ENCODE measurements at places on chromosomes 2 and 18. TPM values are rescaled to one million over a fixed set of nuclear protein-coding genes. Genes with fewer than 3 reads are reported as not detected.

The ELOA2 gene
- not detected for total RNA-seq

The POTEE gene
- total RNA-seq: 0.14 TPM

The EFHD1 gene
- 50.3 TPM for total RNA-seq

The TMEM169 gene
- not detected for total RNA-seq

The TPO gene
- total RNA-seq: not detected

The OR6B2 gene
- total RNA-seq: not detected

The UGT1A5 gene
- total RNA-seq: not detected

The ALKAL2 gene
- total RNA-seq: 33.1 TPM

The NEB gene
- 1.4 TPM for total RNA-seq

The IL1RN gene
- not detected for total RNA-seq

The SERPINB11 gene
- total RNA-seq: not detected

GRCh38 chr2:10269711-10270610 is 32.7 kb upstream of the HPCAL1 start:
- DNase-seq: no peak

- no peak for DNase-seq
Observed at GRCh38 chr18:34999756-35000289, 41.4 kb upstream of the MAPRE2 start.

GRCh38 chr2:222318712-222319585 is 20.2 kb upstream of the PAX3 start:
- peak; percentile 58 for DNase-seq

- no peak for DNase-seq
Observed at GRCh38 chr2:58047373-58047935, 848 bp downstream of the VRK2 start.

DNA sequence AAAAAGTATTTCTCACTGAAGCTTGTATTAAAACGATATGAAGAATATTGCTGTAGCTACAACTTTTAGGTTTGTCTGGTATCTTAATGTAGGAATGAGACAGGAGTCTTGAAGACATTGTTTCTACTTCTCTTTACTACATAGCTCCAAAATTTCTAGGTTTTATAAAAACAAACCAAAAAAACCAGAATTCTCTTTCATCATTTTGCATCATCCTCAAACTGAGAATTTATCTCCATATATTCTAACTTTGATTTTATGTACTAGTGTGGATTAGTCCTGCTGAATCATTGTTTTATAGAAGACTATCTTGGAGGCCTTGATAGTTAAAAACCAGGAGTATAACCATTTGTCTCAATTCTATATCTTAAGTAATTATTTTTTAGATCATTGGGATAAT is 100.2 kb downstream of the ICA1L start:
- no peak for DNase-seq

- no peak for DNase-seq
Observed at GRCh38 chr2:127864877-127865276, 6.9 kb upstream of the POLR2D start.

- peak; percentile 42 for DNase-seq
Observed at GRCh38 chr2:173866874-173867618, 98.1 kb downstream of the SP3 start.

GRCh38 chr2:192091476-192091875 is 103.3 kb downstream of the TMEFF2 start:
- no peak for DNase-seq

- DNase-seq: no peak
Observed at GRCh38 chr2:86562485-86562921, 740 bp downstream of the CHMP3 start.

DNA sequence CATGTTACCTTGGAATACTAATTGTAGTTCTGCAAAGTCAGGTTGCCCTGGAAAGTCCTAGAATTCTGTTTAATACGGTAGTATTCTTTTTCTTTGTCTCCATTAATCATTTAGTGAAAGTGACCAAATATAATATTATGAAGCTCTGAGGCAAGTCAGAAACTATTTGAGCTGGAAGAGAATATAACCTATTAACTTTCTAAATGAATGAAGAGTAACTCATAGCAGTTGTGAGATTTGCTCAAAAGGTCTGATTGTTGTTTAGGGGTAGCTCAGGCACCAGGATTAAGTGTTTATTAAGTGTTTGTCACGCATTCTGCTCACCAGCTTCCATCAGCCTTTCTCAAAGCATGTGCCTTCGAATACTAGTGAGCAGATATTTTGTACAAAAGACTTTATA is 46.7 kb upstream of the SERPINE2 start:
- no peak for DNase-seq

DNA sequence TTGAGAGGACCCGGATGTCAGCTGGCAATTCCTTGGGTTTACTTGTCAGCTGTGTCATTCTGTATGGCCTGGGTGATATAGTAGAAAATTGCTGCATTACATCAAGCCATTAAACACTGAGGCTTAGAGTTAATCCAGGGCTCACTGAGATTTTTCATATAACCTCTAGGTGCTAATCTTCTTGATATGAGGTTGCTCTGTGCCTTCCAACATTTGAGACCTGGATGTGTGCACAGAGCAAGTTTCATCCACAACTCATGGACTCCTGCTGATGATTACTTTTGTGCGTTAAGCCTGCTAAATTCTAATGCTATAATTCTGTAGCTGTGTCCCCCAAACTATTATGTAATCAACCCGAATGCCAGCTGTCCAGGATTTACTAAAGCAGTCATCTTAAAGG is 178.4 kb upstream of the CDH20 start:
- DNase-seq: no peak

DNA sequence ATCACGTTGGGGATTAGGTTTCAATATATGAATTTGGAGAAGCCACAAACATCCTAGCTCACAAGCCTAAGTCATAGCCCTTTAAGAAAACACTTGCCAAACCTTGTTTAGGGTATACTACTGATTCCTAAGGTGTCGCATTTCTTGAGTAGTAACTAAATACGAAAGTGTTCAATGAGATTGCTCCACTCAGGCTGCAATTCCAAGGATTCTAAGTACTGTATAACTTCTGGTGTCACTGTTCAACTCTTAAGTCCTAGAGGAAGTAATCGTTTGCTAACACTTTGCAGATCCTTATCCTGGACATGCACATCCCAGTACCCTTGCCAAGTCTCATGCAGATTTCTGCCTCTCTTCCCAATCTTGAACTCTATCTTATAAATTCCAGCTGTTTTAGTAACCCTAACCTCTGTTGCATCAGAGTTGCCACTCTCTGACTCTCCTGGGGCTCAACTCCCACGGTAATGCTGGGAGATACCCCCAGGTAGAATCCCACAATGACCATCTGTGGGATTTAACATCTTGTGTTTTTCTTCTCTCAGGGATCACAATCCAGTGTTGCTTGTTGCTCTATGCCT is 122.4 kb downstream of the HIBCH start:
- DNase-seq: no peak

DNA sequence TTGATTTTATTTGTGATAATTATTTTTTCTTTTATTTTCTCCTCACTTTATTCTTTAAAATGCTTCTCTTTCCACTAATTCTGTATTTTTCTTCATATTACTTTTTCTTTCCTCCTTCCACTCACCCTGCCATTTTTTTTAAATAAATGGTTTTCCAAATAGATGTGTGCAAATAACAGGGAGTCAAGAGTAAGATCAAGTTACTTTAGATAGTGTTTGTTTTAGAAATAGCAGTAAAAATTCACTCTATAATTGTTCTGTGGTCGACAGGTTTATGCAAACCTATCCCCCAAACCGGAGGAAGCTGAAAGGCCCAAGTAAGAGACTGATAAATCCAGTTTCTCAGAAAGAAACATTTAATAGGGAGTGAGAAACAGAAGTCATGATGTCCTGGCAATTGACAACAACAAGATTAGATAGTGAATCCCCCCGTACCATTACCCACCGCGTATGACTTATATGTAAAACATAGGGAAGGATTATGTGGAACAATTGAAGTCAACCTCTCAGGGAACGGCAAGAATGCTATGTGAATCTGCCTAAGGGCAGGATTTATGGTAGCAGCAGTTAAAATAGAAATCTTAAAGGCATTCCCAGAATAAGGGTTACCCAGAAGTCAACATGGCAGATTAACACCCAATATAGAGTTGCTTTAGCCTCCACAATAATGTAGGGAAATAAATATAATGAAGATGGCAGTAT is 75.5 kb downstream of the KYNU start:
- DNase-seq: no peak

DNA sequence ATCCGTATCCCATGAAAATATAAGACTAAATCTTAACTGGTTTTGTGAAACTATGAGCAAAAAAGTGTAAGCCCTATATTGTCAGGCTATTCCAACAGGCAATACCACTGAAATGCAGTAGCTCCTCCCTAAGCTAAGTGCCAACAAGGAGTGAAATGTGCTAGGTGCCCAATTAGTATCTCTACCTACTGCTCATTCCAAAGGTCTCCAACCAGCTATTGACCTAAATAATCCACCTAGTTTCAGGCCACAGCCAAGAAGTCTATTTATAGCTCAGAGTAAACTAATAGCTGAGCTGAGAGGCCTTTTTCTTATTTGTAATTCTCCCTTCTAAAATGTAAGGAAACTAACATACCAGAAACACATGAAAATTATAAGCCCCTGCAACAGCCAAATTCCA is 482.2 kb downstream of the DCC start:
- DNase-seq: no peak

DNA sequence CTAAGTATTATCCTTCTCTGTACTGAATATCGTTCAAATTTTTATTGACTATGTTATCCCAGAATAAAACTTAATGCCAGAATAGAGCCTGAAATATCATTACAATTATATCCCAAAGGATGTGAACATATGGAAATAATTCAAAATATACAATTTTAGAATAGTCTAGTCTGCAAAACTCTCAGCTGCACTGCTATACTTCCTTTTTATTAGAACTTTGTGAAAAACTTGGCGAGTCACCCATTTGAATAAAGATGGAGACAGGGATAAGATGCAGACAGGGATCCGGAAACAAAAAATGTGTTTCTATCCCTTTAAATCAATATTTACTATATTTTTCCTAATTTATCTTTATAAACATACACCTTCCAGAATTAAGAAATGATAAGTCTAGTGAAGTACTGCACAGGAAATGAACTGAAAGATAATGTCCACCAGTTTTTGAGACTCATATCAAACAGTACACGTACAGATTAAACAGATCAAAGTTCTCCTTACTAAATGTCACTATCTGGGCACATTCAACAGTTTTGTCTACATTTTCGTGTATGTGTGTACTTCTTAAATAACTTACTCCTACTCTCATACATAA is 107.8 kb downstream of the MEP1B start:
- DNase-seq: no peak

DNA sequence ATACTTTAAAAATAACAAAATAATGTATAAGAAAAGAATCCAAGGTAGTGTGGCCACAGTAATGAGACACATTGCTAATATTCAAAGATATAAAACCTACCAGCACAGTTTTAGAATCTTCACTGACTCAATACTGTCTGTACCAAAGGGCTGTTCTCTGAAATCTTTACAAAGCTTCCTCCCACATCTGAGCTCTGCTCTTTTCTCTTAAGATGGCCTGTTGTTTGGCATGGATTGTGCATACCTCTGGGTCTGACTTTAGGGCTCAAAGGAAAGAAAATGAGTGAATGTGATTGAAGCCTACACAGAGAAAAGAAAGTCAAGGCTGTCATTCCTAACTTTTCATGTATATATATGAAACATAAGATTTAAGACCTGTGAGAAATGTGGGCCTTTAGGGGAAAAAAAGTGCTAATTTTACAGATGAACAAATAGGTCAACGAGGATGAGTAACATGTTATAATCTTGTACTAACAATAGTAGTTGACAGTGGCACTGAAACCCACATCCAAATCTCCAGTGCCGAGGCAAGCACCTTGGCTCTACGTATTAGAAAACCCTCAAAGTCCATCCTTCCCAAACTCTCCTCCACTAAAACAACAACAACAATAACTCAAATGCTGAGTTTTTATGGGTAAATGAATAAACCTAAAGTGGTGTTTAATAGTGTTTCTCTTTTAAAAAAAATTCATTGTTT is 114.2 kb downstream of the ZNF521 start:
- DNase-seq: no peak

- DNase-seq: no peak
Observed at GRCh38 chr2:241064802-241065354, 37.2 kb downstream of the MTERF4 start.

DNA sequence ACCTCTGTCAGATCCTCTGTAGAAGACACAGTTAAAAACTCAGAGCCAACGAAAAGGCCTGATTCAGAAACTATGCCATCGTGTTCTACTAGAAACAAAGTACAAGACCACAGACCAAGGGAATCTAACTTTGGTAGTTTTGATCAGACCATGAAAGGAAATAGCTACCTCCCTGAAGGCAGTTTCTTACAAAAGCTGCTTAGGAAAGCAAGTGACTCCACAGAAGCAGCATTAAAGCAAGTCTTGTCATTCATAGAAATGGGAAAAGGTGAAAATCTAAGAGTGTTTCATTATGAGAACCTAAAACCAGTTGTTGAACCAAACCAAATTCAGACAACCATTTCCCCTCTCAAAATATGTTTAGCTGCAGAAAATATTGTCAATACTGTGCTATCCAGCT is 58.2 kb downstream of the FSIP2 start:
- no peak for DNase-seq

DNA sequence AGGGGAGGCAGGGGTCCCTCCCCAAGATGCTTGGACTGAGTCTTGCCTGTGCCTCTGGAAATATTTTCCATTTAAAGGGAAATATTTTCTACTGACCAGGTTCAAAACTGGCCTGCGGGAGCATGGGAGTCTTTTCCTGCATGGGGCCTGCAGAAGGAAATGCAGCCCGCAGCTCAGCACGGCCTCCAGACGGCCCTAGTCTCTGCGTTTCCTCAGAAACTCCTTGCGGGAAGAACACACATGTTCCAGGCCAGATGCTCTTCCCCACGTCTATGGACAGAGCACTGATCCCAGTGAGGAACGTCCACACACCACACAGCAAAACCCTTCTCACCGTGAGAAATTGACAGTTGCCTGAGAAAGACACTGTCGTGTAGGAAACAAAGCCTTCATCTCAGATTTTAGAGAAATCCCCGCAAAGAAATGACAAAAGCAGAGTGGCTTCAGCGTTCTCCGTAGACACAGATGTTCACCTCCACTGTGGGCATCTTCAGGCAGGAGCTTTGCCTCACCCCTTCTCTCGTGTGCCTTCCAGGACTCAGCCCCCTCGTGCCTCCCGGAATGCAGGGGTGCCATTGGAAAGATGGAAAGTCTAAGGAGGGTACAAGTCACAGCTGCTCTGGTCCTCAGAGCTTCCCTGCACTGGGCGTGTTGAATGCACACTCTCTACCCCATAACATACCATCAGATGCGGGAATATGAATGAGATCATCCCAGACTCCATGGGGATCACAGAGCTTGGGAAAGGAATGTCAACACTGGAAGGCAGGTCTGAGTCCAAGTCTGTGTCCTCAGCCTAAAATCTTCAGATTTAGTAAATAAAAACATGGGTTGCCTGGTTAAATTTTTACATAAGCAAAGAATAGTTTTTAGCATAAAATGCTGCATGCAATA is 438.7 kb upstream of the SALL3 start:
- no peak for DNase-seq

GRCh38 chr2:130371723-130372054 is 15.8 kb downstream of the PTPN18 start:
- no peak for DNase-seq

GRCh38 chr2:176917-177316 is 86.9 kb downstream of the SH3YL1 start:
- no peak for DNase-seq
